Activated CD4-positive, alpha-beta T cell treated with anti-CD3 and anti-CD28 coated beads, Interleukin-2, amount 50 U/mL, for 24 hours (primary cell): ENCODE measurements at places on chromosomes 13 and 19.

DNA sequence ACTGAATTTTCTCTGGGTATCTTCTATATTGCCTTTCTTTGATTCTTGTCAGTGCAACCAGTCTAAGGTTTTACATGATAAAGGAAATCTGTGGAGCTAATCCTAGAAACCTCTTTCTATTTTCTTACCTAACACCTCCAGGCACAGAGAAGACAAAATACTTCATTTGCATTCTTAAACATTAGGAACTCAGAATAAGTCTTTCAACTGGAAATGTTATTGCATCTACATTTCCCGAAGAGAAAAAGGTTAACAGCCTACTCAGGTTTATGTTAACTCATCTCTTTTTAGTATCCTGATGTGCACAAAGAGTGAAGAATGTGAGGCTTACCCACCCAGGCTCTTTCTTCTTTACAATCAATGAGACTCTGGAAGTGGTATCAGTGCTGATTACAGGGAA, 106.7 kb downstream of the PCCA start:
- DNase-seq: no peak

DNA sequence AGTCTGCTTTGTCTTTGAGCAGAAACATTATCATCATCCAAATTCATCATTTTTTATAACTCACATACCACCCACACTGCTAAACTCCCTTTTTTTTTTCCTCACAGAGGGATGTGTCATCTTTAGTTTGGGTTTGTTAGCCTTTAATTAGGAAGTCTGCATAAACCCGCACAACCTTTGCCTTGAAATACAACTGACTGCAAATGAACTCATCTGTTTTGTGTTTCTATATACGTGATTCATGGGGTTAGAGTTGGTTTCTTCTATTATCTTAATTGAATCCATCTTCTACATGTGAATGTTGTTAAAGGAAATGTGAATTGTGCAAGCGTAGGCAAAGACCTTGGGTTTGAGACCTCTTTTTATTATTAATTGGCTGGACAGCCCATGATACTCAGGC, 102.7 kb downstream of the SLAIN1 start:
- no peak for DNase-seq

DNA sequence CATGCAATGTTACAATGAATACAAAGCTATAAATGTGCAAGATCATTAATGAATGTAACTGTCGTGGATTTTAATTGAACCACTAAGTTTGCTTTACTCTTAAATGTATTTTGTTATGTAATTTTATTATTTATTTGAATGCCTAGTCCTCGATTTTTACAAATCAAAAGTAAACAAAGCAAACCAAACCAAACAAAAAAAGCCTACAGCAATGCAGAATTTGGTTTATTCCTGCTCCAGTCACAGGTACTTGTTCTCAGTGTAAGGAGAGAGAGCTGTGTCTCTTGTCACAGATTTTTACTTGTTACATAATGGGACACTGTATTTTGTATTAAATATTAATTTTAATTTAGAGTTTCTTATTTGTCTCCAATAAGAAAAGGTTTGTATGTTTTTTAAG, 584.3 kb upstream of the SLITRK6 start:
- DNase-seq: no peak

DNA sequence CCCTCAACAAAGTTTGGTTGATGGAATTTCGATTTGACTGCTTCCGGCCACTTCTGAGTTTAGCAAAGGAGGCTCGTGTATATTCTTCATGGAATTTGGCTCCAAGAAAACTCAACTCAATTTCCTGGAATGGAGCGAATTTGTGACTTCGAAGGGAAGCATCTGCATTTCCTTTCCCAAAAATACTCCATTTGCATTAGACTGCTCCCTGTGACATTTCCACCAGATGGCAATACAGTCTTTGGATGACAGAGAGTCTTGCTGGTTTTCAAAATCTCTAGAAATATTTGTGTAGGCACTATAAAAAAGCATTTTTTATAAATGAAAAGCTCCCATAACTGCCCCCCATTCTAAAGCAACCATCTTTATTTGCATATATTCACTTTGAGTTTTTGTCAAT, 4.1 kb downstream of the C1QTNF9 start:
- no peak for DNase-seq

DNA sequence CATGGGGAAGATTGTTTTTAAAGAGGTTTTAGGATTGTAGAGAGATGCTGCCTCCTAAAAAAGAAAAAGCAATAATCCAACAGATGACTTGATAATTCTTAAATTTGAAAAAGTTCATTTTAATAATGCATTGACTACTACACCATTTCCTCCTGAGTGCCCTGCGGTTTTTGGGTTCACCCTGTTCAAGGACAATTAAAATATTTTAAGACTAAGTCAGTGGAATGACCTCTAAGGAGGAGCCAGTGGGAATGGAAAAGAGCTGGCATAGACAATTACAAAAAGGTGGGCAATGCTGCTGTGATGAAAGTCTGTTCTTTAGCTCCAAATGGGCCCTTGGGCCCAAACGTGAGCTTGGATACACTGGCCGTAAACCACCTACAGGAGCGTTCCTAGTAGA, 217.8 kb downstream of the LHFPL6 start:
- DNase-seq: no peak

DNA sequence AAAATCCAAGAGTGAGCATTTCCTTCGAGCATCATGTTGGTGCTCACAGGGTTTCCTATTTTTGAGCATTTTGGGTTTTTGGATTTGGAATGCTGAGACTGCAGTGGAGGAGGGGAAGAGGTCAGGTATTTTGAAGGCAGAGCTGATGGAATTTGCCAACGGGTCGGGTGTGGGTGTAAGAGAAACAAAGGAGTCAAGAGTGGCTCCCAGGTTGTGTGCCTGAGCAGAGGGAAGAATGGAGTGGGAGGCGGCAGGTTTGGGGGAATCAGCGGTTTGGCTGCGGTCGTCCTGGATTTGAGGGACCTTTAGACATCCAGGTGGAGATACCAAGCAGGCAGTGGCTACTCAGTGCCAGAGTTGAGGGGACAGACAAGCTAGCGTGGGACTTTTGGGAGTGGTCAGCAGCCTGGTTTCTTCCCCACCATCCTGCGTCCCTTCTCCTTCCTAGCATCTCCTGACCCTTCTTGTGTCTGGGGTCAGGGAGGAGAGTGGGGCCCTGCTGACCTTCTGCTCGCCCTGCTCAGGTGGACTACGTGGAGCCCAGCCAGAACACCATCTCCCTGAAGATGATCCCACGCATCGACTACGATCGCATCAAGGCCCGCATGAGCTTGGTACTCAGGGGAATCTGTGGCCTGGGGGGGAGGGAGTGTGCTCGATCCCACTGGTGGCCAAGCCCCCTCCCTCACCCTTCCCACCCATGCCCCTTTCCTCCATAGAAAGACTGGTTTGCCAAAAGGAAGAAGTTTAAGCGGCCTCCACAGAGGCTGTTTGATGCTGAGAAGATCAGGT, 14.5 kb upstream of the TIMM50 start:
- DNase-seq: no peak

DNA sequence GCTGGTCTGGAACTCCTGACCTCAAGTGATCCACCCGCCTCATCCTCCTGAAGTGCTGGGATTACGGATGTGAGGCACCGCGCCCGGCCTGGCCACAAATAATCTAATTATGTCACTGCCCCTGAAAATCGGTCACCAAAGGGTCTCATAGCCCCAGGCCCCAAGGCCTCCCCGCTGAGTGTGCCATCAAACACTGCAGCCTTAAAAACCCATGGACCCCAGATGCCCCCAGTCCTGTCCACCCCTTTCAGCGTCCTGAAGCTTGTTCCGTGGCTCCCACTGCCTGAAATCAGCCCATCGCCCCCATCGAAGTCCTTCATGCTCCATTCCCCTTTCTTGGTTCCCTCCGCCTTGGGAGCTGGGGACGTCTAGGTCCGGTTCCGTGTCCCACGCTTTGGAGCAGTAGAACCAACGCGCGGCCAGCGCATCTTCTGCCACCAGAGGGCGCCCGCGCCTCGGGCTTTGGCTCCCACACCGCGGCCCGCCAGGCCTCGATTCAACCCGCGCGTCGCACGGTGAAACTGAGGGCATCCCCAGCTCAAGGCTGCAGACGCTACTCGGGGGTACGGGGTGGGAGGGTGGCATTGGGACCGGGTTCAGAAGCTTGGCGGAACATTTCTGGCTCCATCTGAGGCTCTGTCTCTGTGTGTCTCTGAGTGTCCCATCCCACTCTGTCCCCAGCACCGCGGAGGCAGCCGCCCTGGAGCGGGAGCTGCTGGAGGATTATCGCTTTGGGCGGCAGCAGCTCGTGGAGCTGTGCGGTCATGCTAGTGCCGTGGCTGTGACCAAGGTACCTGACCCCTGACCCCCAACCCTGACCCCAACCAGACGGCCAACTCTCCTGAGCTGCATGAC, 3.5 kb downstream of the YJEFN3 start:
- DNase-seq: peak; percentile 76
